ENCODE measurements at places on chromosomes 13 and 19.
A peak's percentile ranks its signal among the peaks of the same experiment; 100 is the strongest.

DNA sequence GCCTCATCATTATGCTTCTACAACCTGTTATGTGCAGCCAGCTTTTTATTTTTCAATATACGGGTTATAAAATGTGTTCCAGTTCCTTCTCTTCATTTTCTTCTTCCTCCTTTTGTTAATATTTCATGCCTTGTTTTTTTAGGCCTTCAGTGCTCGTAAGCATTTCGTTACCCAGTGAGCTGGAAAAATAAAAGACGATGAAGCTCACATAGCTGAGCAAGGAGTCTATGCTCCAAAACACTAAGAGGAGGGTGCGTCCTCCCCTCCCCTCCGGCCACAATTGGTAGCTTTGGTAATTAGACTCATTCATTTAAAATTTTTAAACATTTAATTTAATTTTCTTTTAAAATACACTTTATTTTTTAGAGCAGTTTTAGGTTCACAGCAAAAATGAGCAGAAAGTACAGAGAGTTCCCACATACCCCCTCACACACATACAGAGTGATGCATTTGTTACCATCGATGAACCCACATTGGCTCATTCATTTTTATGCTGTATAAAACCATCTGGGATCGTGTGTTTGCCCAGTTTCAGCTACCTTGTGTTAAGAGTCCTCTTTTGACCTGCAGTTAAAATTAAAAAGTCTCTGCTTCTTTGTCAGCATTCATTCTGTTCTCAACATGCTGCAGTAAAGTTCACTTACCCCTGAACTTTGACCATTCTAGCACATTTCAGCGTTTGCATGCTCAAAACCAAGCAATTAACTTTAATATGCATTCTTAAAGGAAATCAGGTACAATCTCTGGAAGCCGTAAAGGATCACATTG lies 223.9 kb downstream of the LACC1 start:
- no peaks in the 10 kb centered on the region for H3K27me3 ChIP-seq
- no peak overlapping the region for H3K27ac ChIP-seq
- no peak for DNase-seq

GRCh38 chr19:32692727-32693061 lies 1.1 kb downstream of the NUDT19 start:
- DNase-seq, result no peak
- peak overlapping the region; percentile 82 for H3K4me3 ChIP-seq
- peak overlapping the region; percentile 95 for H3K27ac ChIP-seq
- H3K36me3 ChIP-seq, result no peaks in the 10 kb centered on the region

DNA sequence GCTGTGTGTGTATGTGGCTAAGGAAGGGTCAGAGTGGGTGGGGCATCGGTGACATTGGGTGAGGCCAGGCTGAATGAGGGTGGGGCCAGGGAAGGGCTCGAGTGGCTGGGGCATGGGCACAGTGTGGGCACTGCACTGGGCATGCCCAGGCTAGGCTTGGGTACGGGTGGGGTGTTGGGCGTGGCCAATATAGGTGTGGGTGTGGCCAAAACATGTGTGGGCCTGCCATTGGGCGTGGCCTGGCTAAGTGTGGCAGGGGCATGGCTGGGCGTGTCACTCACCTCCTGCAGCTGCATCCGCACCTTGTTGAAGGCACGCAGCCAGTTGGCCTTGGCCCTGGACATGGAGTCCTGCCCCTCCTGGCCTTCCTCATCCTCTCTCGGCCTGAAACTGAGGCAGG lies 33.2 kb downstream of the UNC13A start:
- DNase-seq, result no peak
- no peaks in the 10 kb centered on the region for H3K36me3 ChIP-seq
- H3K4me1 ChIP-seq, result no peaks in the 10 kb centered on the region
- H3K27ac ChIP-seq, result no peak overlapping the region

GRCh38 chr13:30346153-30346788 lies 38.9 kb upstream of the KATNAL1 start:
- H3K27me3 ChIP-seq, result no peaks in the 10 kb centered on the region
- no peaks in the 10 kb centered on the region for H3K36me3 ChIP-seq
- H3K27ac ChIP-seq, result no peak overlapping the region
- no peak overlapping the region for H3K4me3 ChIP-seq

- H3K4me1 ChIP-seq, result no peaks in the 10 kb centered on the region
- no peak overlapping the region for H3K4me3 ChIP-seq
- H3K36me3 ChIP-seq, result no peaks in the 10 kb centered on the region
- DNase-seq, result no peak
Observed at GRCh38 chr13:96216543-96216942, 126.6 kb downstream of the HS6ST3 start.

- H3K27me3 ChIP-seq, result peaks cover 4% of the 10 kb centered on the region
- H3K27ac ChIP-seq, result no peak overlapping the region
- no peak for DNase-seq
- no peaks in the 10 kb centered on the region for H3K4me1 ChIP-seq
- no peaks in the 10 kb centered on the region for H3K36me3 ChIP-seq
Observed at GRCh38 chr13:112674412-112675365, 15.1 kb upstream of the ATP11A start.

DNA sequence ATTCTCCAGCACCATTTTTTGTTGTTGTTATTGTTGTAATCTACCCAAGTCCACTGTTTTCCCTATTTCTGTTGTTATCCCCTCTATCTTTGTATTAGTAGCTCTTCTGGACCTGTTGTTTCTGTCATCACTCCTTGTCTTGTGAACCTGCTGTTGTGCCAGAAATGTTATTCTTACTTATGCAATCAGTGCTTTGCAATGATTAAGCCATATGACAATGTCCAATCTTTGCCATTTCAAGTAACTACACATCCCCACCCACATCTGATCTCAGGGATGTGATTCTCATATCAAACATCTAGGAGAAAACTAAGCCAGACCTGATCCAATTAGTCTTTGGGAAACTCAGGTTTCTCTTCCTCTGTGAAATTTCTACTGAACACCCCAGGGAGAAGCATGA lies 472.6 kb upstream of the KLHL1 start:
- H3K27ac ChIP-seq, result no peak overlapping the region
- no peak overlapping the region for H3K4me3 ChIP-seq
- H3K4me1 ChIP-seq, result no peaks in the 10 kb centered on the region
- DNase-seq, result no peak
- H3K27me3 ChIP-seq, result no peaks in the 10 kb centered on the region

GRCh38 chr13:22198641-22199217 lies 527.9 kb downstream of the FGF9 start:
- no peaks in the 10 kb centered on the region for H3K27me3 ChIP-seq
- H3K4me3 ChIP-seq, result peak overlapping the region; percentile 29
- peaks cover 19% of the 10 kb centered on the region for H3K4me1 ChIP-seq

DNA sequence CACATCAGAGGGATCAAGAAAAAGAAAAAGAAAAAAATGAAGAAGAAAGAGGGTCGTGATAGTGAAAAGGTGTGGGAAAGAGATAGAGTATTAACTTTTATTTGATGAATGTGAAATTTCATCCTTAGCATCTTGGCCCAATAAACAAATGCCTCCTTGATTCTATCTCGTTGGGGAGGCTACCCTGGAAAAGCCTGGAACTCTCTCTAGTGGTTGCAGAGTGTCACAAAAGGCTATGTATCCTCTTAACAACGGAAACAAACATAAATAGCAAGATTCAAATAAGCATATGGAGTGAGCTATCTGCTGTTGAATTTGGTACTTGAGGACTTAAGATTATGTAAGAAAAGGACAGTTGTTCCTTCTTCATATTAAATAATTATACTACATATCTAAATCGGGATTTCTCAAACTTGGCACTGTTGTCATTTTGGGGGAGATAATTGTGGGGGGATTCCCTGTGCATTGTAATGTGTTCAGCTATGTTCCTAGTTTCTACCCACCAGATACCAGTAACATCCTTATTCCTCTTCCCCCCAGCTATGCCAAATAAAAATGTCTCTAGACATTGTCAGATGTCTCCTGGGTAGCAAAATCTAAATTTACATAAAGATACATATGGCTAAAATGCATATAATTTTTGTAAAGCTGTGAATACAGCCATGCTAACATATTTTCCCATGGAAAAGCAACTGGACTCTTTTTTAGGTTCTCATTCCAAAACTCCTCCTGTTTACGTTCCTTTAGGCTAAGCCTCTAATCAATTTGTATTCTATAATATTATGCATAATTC lies 557.2 kb downstream of the DCT start:
- H3K27ac ChIP-seq, result no peak overlapping the region
- no peak overlapping the region for H3K4me3 ChIP-seq
- no peak for DNase-seq
- H3K27me3 ChIP-seq, result no peaks in the 10 kb centered on the region
- no peaks in the 10 kb centered on the region for H3K4me1 ChIP-seq

GRCh38 chr19:16342002-16342715 lies 17.5 kb downstream of the KLF2 start:
- H3K4me1 ChIP-seq, result peaks cover 82% of the 10 kb centered on the region
- no peak overlapping the region for H3K4me3 ChIP-seq
- H3K36me3 ChIP-seq, result no peaks in the 10 kb centered on the region
- peak overlapping the region; percentile 97 for H3K27ac ChIP-seq
- no peaks in the 10 kb centered on the region for H3K27me3 ChIP-seq

- no peak overlapping the region for H3K27ac ChIP-seq
Observed at GRCh38 chr19:2307518-2308012, 389 bp downstream of the LINGO3 start.

- peaks cover 93% of the 10 kb centered on the region for H3K27me3 ChIP-seq
- DNase-seq, result peak; percentile 73
- H3K36me3 ChIP-seq, result no peaks in the 10 kb centered on the region
- peaks cover 32% of the 10 kb centered on the region for H3K4me1 ChIP-seq
Observed at GRCh38 chr19:55080968-55081769, 5.5 kb downstream of the EPS8L1 start.

DNA sequence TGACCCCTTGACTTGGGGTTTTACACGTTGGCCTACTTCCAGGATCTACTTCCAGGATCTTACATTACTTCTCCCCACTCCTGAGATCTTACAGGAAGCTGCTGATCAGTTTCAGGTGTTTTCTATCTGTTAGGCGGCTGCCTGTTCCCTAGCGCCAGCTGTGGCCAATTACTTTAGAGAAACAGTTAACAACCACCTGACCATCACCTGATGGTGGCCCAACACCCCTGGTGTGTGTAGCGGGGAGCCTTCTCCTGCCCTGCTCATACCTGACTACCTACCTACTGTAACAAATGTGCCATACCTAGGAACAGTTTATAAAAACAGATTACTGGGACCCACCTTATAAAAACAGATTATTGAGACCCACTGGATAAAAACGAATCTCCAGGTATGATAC lies 2.8 kb upstream of the POP4 start:
- peaks cover under 1% of the 10 kb centered on the region for H3K36me3 ChIP-seq
- H3K27me3 ChIP-seq, result peaks cover 5% of the 10 kb centered on the region
- H3K4me3 ChIP-seq, result no peak overlapping the region
- no peak for DNase-seq
- peaks cover 23% of the 10 kb centered on the region for H3K4me1 ChIP-seq

GRCh38 chr13:36997716-36998427 lies 1.3 kb downstream of the ALG5 start:
- H3K27ac ChIP-seq, result no peak overlapping the region
- no peak for DNase-seq
- peaks cover 25% of the 10 kb centered on the region for H3K36me3 ChIP-seq
- H3K4me3 ChIP-seq, result peak overlapping the region; percentile 87
- H3K4me1 ChIP-seq, result peaks cover 41% of the 10 kb centered on the region

- DNase-seq, result no peak
- no peaks in the 10 kb centered on the region for H3K4me1 ChIP-seq
- no peak overlapping the region for H3K27ac ChIP-seq
- no peak overlapping the region for H3K4me3 ChIP-seq
Observed at GRCh38 chr13:42495255-42495654, 78.7 kb upstream of the TNFSF11 start.

DNA sequence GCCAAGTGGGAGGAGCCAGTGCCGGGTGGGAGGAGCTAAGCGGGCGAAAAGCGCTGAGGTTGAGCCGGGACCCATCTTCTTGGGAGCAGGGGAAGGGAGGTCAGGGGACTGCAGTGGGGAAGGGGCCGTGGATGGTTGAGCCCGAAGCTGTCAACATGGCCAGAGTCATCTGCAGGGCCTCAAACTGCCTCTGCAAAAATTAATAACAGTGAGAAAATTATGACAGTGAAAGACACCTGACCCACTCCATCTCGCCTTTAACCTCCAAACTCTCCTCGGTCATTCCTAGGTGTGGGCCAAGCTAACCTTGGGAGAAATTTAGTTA lies 30.1 kb downstream of the ZNF557 start:
- peak overlapping the region; percentile 91 for H3K27ac ChIP-seq
- no peaks in the 10 kb centered on the region for H3K27me3 ChIP-seq
- peaks cover 11% of the 10 kb centered on the region for H3K36me3 ChIP-seq
- peaks cover 20% of the 10 kb centered on the region for H3K4me1 ChIP-seq
- peak overlapping the region; percentile 69 for H3K4me3 ChIP-seq

GRCh38 chr13:79867254-79867653 lies 386.3 kb downstream of the NDFIP2 start:
- H3K36me3 ChIP-seq, result no peaks in the 10 kb centered on the region
- no peak for DNase-seq
- no peak overlapping the region for H3K27ac ChIP-seq
- no peaks in the 10 kb centered on the region for H3K27me3 ChIP-seq

DNA sequence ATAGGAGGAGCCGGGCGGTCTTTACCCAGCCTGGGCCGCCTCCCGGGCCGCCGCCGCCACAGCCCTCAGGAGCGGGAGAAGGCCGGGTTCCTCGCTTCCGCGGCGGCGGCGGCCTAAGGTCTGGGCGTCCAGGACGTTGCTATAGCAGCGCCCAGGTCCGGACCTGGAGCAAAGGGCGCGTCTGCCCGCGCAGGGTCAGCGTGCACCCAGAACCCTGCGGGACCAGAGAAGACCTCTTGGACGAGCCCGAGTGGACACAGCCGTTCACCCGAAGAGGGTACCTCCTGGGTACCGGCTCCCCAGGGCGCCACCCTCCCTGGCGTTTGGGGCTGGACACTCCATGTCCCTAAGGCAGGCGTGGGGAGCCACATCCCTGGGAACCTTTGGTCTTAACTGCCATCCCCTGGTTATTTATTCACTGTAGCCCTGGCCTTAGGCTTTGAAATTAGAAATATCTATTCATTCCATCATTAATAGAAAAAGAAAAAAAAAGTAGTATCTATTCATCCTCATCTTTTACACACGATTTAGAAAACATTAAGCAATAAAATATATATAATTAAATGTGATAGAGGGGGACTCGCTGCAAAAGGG lies 2.4 kb downstream of the DZIP1 start:
- H3K4me3 ChIP-seq, result peak overlapping the region; percentile 78
- peaks cover 55% of the 10 kb centered on the region for H3K27me3 ChIP-seq
- peak overlapping the region; percentile 23 for H3K27ac ChIP-seq
- H3K4me1 ChIP-seq, result peaks cover 40% of the 10 kb centered on the region
- DNase-seq, result peak; percentile 41

DNA sequence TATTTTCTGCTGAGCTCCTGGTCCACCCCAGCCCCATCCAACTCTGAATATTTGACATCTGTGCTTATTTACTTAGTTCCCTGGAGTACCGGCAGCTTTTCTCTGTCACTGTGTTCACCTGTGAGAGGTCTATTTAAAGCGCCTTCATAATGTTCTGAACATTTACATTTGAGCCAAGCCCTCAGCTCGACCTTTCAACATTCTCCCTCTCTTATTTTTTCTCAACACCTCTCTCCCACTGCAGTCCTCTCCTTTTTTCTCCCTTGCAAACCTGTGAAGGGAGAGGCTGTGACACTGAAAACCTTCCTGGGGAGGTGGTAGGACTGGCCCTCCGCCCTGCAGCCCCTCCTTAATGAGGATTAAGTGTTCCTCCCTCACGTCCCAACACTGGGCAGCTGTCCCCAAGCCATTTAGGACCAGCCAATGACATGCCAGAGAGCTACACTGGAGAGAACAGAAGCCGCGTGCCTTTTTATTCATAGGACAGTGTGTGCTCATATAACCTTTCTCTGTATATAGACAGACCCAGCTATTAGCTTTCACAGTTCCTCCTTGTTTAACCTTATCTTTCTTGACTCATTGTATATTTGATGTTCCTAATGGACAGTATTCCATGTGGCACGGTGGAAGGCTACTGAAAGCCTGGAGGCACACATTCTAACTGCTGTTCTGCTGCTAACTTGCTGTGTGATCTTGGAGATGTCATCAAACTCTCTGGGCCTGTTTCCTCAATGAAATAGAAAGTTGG lies 134.8 kb downstream of the NUFIP1 start:
- H3K36me3 ChIP-seq, result no peaks in the 10 kb centered on the region
- peaks cover 36% of the 10 kb centered on the region for H3K4me1 ChIP-seq
- H3K27ac ChIP-seq, result peak overlapping the region; percentile 86
- DNase-seq, result peak; percentile 74
- H3K27me3 ChIP-seq, result no peaks in the 10 kb centered on the region

All from left ventricle myocardium inferior (tissue), 1 donor.